Immature natural killer cell (primary cell): ENCODE measurements at places on chromosomes 7 and 10.
A peak's percentile ranks its signal among the peaks of the same experiment; 100 is the strongest.

- peak; percentile 73 for DNase-seq
Observed at GRCh38 chr10:73529089-73529832, 33.4 kb upstream of the PPP3CB start.

- DNase-seq: no peak
Observed at GRCh38 chr10:88077977-88078376, 214.6 kb downstream of the PTEN start.

DNA sequence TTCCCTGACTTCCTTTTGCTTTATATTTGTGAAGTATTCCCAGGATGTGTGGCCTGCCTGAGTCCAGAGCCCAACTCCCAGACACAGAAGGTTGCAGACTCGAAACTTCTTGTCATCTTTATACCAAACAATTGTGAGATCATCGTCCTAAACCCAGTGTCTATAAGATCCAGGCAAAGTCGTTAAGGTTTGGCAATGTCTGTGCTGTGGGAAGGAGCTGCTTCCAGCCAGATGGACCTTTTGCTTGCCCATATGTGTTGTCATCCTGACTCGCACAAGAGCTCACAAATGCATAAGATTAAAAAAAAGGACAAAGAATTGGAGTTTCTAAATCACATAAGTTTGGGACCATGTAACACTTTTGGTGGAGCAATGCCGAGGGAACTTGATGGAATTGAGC lies 37.0 kb downstream of the WNT2 start:
- DNase-seq: no peak

- DNase-seq: no peak
Observed at GRCh38 chr10:14621037-14621436, 153.7 kb downstream of the FAM107B start.

DNA sequence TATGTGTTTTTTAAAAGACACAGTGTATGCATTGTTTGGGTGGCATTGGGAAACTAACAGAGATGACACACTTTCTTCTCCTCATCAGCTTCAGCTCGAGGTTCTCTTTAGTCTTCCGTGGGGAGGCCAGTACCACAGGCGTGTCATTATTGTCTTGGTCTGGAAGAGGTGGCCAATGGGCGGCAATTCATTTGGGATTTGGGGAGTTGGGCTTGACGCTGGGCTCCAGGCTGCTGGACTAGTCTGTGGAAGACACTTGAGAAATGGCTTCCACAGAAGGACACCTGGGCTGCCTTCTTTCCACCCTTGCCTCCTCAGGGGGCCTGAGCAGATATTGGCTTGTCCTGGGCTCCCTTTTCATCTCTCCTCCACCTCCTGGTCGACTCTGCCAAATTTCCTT lies 192.2 kb downstream of the SH2D4B start:
- no peak for DNase-seq

GRCh38 chr7:22610263-22610662 lies 110.3 kb upstream of the STEAP1B start:
- no peak for DNase-seq

GRCh38 chr10:132967540-132967939 lies 25.2 kb upstream of the CFAP46 start:
- DNase-seq: no peak

GRCh38 chr7:4659551-4660286 lies 22.4 kb upstream of the FOXK1 start:
- no peak for DNase-seq

DNA sequence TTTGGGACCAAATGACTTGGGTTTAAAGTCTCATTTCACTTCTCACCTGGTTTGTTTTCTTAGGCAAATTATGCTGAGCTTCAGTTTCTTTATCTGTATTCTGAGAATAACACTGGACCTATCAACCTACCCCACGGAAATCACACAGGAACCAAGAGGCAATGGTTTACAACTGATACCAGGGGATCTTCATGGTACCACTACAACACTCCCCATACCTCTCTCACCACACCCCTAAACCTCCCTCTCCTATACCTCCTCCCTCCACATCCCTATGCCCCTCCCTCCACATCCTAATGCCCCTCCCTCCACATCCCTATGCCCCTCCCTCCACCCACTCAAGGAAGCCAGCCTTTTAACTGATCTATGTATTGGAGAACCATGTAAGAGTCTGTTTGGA lies 9.9 kb downstream of the FAM204A start:
- peak; percentile 8 for DNase-seq

DNA sequence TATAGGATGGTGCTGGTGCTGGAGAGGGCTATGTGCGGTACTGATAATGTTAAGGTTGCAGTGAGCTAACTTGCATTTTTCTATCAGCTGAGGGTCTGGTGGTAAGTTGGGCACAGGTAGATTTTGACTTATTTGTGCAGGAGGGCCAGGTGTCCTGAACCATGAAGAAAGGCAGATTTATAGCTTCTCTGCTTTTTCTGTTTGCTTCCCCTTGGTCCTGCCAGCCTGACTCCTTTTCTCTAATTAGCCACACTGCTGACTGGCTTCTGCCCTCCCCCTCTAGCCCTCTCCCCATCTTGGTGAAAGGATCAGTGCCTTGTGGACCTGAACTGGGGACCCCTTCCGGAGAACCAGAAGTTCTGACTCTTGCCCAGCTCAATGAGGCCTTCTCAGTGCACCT lies 40.8 kb upstream of the STEAP4 start:
- DNase-seq: no peak

DNA sequence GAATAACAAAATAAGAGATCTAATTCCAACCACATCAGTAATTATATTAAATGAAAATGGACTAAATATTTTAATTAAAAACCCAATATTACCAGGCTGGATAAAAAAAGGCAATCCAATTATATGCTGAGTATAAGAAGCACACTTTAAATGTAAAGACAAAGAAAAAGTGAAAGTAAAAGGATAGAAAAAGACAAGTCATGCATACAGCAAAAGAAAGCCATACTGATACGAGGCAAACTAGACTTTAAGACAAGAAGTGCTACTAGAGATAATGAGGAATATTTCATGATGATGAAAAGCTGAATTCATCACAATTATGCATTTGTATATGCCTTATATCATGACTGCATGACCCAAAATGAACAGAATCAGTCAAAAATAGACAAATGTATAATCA lies 628.6 kb downstream of the PHTF2 start:
- no peak for DNase-seq

- DNase-seq: no peak
Observed at GRCh38 chr10:31822150-31822549, 106.5 kb downstream of the ARHGAP12 start.

DNA sequence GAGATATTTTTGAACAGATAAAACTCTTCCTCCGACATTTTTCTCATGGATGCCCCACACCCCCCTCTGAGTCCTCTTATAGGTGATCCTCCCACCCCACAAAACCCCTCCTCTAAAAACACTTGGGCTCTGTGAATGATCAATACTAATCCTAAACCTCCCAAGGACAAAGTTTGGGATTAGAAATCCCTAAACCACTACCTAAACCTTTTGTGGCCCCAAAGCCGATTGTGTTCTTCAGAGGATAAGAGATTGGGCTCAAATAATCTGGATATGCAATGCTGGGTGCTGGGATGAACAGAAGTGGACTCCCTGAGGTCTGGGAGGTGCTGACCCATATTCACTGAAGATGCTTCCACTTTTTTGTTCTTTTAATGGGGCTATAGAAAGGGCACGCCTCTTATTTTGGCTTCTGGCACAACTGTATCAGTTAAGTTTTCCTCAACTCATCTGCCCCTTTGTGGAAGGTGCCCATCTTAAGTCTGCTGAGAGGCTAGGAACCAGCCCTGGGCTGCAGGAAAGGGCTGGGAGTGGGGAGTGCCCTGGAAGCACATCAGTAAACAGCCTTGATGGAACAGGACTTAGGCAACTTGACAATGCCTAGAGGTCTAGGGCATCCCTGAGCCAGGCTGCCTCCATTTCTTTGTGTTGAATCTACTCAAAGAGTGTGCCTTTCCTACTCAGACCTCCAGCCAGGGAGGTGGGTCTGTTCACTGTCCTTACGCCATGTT lies at the start of gene OPN1SW:
OPN1SW (minus strand) TSS at position 51 of the 731 bp plus-strand sequence; CDS start at position 38, 13 bp downstream.
- no peak for DNase-seq

DNA sequence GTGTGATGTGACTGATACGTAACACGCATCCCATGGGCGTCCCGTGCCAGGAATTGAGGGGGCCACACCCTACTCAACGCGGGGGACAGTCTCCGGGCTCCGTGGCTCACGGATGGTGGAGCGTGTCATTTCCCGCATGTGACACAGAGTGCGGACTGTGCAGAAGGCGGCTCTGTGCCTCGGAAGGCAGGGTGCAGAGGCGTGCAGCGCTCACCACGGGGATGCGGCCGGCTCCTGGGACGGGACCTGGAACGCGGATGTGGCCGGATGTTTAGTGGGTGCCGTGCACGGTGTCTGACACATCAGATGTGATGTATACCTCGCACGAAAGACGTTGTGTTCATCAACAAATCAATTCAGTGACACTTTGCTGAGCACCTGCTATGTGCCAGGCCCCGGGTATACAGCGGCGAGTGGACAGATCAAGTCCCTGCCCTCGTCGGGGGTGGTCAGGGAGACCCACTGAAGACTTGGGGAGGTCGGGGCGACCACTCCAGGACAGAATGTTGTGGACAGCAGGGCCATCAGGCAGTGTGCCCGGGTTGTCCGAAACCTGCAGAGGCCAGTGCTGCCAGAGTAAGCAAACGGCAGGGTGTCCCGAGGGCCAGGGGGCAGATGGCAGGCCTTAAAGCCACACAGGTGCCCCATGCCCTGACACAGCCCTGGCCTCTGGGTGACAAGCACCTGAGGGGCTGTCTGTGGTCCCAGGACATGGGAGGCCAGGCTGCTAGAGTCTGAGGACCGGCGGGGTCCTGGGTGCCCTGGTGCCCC lies 38.1 kb downstream of the MICALL2 start:
- DNase-seq: no peak

DNA sequence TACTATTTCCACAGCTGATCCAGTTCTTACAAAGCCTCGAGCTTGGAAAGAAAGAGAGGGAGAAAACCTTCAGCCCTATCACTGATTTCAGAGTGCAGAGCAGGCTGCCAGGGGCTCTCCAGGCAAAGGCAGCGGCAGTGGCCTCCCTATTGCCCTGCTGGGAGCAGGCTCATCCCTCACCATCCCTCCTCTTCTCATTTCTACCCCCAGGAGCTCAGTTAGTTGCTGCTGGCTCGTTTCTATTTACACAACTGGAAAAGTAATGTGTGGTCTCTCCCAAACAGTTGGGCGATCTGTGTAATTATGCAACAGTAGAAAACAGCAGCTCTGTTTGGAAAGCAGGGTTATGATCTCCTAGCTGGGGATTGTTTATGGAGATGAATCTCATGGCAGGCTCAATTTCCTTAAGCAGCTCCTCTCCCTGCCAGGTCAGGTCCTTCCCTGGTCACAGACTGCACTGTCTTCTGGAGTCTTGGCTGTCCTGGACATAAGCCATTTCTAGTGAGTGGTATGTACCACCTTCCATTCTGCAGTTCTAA lies 28.7 kb upstream of the TNS3 start:
- DNase-seq: no peak

DNA sequence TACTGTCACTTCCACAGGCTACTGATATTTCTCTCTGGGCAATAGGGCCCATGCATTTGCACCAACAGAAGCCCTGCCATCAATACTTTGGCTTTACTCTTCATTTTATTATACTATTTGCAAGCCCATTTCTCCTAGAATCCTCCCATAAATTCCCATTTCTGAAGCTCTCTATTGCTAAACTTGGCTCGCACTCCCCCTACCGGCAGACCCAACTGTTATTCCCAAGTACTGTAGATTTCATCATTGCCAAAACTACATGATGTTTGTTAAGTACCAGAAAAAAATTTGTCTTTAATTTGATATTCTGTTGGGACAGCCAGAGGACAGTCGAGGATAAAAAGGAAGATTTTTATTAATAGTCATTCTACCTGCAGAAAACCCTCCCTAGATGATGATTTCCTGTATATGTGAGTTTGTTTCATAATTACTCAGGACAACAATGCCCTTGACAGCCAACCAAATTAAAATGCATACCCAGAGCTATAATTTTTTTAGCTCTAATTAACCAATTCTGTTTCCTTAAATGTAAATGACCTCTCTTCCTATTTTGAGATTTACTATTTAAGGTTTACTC lies 298.6 kb downstream of the REEP3 start:
- DNase-seq: no peak

- no peak for DNase-seq
Observed at GRCh38 chr7:137592232-137592896, 248.8 kb upstream of the PTN start.

- no peak for DNase-seq
Observed at GRCh38 chr7:70263471-70264255, 665.4 kb downstream of the AUTS2 start.

- DNase-seq: no peak
Observed at GRCh38 chr10:5070648-5071410, 23.4 kb upstream of the AKR1C3 start.

DNA sequence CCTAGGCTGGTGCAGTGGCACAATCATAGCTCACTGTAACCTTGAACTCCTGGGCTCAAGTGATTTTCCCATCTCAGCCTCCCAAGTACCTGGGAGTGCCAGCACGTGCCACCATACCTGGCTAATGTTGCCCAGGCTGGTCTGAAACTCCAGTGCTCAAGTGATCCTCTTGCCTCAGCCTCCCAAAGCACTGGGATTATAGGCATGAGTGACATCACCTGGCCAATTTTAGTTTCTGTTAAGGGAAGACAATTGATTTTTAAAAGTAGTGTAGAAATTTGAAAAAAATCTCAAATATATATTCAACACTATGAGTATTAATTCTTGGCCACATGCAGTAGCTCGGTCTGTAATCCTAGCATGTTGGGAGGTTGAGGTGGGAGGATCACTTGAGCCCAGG lies 121.9 kb upstream of the RHEB start:
- no peak for DNase-seq

GRCh38 chr7:28579571-28579970 lies 167.3 kb downstream of the CREB5 start:
- DNase-seq: no peak

- DNase-seq: no peak
Observed at GRCh38 chr10:133356549-133357284, 1.1 kb downstream of the FUOM start.

DNA sequence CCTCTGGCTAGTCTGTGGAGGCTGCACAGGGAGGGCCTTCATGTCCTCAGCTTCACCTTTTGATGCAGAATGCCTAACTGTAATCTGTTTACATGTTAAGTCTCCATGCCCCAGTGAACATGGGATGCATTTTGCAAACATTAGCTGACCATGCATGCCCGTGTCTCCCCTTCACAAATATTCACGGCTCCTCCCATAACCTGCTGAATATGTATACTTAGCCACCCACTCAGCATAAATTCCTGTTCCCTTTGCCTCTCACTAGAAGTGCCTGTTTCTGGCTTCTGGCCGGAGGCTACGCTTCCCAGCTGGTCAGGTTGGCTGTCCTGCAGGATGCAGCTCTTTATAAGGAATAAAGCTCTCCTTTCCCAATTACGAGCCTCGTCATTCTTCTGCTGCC lies 552.7 kb downstream of the DNAJB6 start:
- no peak for DNase-seq

DNA sequence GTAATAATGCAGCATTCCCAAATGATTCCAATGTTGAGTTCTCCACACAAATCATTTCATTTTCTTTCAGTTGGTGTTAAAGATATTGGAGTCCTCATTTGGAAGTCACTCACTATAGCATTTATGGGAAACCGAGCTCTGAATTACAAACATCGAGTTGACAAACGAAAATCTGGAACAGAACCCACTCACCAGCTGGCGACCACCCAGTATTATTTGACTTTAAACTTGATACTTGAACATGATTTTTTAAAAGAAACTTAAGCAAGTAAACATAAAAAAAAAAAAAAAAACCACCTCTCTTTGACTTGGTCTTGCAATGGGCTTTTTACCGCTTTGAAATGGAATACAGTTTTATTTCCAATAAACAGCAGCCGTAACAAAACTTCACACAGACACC lies 576.6 kb upstream of the C7orf33 start:
- no peak for DNase-seq
